NCI-H460 (cell line): ENCODE measurements at places on chromosomes 12 and 14. TPM values are rescaled to one million over a fixed set of nuclear protein-coding genes. Genes with fewer than 3 reads are reported as not detected.

GRCh38 chr12:26870491-26871419 lies 37.8 kb upstream of the ITPR2 start:
- DNase-seq = no peak

ASPG gene
- total RNA-seq = 0.14 and 0.50 TPM in 2 replicates

KLRB1 gene
- not detected in 2 replicates for total RNA-seq

- DNase-seq = no peak
Measured at GRCh38 chr12:4330203-4330602, 9.2 kb downstream of the TIGAR start.

- DNase-seq = no peak
Measured at GRCh38 chr12:68435816-68436215, 103.7 kb upstream of the MDM1 start.

DNA sequence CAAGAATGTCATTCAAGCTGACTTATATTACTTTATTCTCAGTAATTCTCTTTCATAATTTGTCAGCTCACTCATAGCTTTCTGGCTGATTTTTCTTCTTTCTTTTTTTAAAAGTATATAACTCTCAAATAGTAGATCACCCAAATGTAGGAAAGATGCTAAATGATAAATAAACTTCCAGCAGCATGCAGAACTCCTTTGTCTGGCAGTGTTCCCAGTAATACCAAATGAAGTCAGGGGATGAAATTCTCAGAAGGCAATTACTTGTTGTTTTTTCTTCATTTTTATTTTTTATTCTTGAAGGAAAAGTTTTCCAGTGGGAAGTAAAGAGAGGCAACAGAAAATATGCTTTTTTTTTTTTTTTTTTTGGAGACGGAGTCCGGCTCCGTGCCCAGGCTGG lies 133.3 kb upstream of the SLCO1C1 start:
- no peak for DNase-seq

DPPA3 gene
- total RNA-seq = not detected in 2 replicates

DNA sequence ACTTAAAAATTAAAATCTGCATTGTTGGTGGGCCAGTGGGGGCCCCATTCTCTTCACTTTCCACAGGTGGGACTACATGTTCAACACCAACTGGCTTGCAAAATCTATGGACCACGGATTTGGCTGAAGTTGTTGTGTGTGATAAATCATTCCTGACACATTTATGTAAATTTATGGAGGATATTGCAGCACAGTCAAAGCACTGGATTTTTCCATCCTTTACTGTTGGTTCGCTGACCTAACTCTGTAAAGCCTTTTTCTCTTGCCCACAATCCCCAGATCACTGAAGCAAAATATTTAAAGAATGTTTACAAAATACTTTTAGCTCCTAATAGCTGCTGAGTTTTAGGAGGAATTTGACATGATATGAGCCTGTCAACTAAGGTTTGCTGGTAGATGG lies 219.7 kb upstream of the PRICKLE1 start:
- no peak for DNase-seq

DNA sequence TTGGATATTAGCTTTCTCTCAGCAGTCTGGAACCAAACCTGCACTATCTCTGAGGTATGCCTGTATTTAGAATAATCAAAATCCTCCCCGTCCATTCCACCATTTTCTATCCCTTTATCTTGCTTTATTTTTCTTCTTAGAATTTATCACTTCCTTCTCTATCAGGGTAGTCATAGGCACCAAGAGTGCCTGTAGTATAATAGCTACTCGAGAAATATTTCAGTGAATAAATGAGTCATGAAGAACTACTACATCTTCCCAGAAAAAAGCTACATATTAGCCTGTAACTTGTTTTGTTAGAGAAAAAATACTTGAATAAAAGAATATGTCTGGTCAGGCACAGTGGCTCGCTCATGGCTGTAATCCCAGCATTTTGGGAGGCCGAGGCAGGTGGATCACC lies 4.3 kb downstream of the SLC2A14 start:
- no peak for DNase-seq

DNA sequence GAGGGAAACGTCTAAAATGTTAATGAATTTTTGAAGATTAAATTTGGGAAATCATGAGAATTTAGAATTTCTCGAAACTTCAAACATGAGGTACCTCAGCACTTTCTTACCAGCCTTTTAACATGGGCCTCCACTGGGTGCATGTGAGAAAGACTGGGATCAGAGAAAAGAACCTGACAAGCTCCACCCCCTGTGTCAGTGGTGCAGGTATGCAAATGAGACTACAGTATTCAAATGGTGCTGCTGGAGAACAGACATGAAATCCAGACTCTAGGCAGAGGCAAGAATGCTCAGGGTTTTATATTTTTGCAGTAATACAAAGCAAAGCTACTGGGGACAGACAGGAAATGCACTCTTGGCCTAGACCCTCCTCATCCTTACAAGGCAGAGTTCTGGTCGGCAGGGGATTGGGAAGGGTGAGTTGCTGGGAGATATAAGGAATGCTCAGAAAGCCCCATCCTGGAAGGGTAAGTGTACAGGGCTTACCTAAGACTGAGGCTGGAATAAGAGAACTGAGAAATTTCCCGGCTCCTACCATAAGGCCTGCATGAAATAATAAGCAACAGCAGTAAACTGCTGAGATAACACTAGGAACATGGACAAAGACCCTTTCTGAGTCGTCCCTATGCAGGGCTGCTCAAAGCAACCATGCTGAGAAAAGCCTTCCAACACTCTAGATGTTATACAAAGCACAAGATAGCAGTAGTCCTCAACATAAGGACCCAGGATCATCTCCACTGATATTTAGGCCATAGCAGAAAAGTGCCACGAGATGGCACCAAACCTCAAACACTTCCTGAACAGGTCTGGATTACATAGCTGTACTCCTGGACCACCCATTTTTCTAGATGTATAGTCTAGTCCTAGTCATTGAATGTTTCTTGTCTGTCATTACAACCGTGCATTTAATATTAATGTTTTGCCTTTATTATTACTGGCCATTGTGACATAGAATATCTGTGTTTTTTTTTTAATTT lies 260.8 kb downstream of the RASSF9 start:
- peak; percentile 56 for DNase-seq

GRCh38 chr14:77183896-77184295 lies 2.3 kb downstream of the TMEM63C start:
- no peak for DNase-seq

- DNase-seq = no peak
Measured at GRCh38 chr12:62466018-62466593, 520 bp upstream of the MON2 start.

DNA sequence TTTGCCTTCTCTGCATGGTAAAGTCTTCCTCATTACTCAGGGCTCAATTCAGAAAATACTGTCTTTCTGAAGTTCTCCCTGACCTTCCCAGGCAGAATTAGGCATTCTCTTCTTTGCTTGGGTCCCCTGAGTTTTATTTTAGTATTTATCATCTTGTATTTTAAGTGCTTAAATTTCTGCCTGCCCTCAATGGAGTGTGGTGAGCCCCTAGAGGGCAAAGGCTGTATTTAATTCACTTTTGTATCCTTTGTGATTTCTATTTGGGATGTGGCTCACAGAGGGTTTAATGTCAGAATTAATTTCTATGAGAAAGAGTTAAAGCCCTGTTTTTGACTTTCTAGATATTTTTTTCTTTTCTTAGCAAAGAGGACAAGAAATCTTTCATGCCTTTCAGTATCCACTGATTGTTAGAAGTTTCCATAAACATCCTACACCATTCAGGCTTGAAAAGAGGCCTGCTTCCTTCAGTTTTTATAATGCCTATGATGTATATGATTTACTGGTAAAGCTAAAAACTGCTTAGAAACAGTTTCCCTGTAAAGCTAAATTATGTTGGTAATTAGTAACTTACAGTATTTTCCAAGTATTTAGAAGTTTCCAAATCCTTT lies 55.6 kb upstream of the PTPRB start:
- DNase-seq = peak; percentile 22

DNA sequence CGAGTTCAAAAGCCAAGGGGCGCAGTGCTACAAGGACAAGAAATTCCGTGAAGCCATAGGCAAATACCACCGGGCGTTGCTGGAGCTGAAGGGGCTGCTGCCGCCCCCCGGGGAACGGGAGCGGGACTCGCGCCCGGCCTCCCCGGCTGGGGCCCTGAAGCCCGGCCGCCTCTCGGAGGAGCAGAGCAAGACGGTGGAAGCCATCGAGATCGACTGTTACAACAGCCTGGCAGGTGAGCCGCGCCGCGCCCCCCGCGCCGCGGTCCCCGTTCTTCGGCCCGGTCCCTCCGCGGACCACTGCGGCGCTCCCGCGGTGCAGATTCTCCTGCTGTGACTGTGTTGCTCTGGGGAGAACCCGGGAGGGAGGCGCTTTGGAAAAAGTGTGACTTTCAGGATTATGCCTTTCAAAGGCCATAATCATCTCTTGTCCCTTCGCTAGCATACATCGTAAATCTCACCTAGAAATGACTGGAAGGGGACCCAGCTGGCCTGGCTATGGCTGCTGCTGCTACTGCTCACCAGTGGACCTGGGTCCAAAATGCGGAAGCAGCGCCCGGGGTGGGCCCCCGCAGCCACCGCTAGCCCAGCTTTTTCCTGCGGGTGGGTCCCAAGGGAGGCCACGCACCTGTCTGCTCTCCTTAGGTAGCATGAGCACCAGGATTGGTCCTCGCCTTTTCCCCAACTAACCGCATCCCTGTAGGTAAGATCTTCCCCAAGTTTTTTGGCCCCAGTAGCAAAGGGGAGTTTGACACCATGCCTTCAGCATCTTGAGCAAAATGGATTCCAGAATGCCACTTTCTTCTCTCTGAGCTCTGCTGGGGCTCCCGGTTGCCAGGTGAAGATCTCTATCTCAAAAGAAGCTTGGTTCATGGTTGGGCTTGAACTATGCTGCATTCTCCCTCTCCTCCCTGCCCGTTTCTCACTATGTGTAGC lies 853 bp downstream of the TTC9 start:
- no peak for DNase-seq

OR4K5 gene
- not detected in 2 replicates for total RNA-seq

GRCh38 chr14:45785240-45785639 lies 532.2 kb upstream of the MIS18BP1 start:
- no peak for DNase-seq

DNA sequence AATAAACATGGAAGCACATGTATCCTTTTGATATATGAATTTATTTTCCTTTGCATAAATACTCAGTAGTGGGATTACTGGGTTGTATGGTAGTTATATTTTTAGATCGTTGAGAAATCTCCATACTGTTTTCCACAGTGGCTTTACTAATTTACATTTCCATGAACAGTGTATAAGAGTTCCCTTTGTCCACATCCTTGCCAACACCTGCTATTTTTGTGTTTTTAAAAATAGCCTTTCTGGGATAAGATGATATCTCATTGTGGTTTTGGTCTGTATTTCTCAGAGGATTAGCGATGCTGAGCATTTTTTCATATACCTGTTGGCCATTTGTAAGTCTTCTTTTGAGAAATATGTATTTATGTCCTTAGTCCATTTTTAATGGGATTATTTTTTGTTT lies 329.2 kb upstream of the KITLG start:
- DNase-seq = no peak

DNA sequence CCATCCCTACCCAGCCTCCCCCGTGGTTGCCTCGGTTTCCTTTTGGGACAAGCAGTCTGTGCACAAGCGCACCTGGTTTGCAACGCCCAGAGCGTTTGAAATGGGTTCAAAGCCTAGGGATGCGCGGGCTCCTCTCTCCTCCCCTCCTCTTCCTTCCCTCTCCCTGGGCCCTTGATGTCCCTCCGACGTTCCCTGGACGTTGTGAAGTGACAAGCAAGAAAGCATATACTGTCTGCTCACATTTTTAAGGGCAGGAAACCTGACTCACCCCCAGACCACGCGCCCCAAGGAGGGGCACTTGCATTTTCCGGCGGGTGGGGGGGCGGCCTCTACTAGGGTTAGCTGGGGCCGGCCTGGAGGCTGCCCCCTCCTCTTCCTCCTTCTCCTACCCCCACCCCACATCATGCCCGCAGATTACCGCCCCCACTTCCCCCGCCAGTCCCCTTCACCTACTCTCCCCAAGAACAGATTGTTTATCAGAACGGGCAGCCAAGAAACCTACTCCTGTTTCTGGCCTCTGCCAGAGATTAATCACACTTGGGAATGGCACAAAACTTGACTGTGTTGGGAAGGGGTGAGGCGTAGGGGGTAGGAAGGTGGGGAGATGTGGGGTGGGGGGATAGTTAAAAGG lies 9.5 kb upstream of the IRF2BPL start:
- no peak for DNase-seq
